Stimulated activated CD8-positive, alpha-beta memory T cell treated with anti-CD3 and anti-CD28 coated beads, Interleukin-4, amount 100 ng/mL, for 24 hours (primary cell): ENCODE measurements at places on chromosomes 4 and X.

- no peak for DNase-seq
These were observed 888.9 kb downstream of the PCDH18 start for GRCh38 chr4:136643416-136643815.

GRCh38 chr4:8289151-8289750, 19.7 kb downstream of the HTRA3 start:
- no peak for DNase-seq

GRCh38 chr4:114941503-114941902, 171.9 kb downstream of the NDST4 start:
- no peak for DNase-seq

- no peak for DNase-seq
These were observed 459.0 kb upstream of the NR3C2 start for GRCh38 chr4:148901075-148901705.

DNA sequence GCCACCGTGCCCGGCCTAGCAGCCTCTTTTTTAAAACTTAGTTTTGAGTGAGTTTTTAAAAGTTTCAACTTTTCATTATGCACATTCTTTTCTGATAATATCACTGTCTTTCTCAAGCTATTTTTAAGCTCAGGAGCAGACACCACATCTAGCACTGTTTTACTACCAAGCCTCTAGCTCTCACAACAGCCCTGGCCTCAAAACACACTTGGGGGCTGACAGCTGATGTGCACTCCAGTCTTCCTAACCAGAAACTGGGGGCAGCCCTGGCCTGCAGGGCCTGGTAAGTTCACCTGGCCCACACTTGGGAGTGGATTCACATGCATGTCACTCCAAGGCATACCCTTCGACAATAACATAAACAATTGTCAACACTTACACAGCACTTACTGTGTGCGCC, 34.0 kb downstream of the CENPU start:
- DNase-seq = no peak

- no peak for DNase-seq
These were observed 52.2 kb upstream of the HGFAC start for GRCh38 chr4:3389233-3390215.
